ENCODE measurements at places on chromosomes 7 and 10. TPM values are rescaled to one million over a fixed set of nuclear protein-coding genes. Genes with fewer than 3 reads are reported as not detected.

- DNase-seq = no peak
Observed at GRCh38 chr7:92644406-92645113, 54.4 kb upstream of the FAM133B start.

- DNase-seq = no peak
Observed at GRCh38 chr7:133561396-133561795, 308.5 kb downstream of the EXOC4 start.

- no peak for DNase-seq
Observed at GRCh38 chr10:59124187-59124586, 52.3 kb upstream of the PHYHIPL start.

- DNase-seq = peak; percentile 83
Observed at GRCh38 chr10:71766717-71767419, 6.5 kb downstream of the VSIR start.

- DNase-seq = no peak
Observed at GRCh38 chr7:116971869-116972268, 18.6 kb downstream of the ST7 start.

DNA sequence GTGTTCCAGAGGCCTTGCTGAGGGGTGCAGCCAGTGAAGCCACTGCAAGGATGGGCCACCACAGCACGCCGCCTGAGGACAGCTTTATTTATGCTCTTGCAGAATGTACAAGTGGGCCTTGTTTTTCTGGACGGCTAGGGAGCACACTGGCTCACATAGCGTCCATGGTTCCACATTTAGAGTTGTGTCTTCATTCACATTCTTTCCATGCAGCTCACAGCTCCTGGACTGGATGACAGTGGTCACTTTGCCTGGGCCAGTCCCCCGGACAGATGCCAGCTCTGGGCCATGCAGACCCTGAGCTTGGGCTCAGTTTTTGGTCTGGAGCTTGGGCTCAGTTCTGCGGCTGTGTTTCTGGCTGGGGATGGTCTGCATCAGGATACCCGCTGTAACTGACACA, 2.6 kb upstream of the C10orf71 start:
- no peak for DNase-seq

The HBP1 gene
- total RNA-seq = 78.4 TPM

DNA sequence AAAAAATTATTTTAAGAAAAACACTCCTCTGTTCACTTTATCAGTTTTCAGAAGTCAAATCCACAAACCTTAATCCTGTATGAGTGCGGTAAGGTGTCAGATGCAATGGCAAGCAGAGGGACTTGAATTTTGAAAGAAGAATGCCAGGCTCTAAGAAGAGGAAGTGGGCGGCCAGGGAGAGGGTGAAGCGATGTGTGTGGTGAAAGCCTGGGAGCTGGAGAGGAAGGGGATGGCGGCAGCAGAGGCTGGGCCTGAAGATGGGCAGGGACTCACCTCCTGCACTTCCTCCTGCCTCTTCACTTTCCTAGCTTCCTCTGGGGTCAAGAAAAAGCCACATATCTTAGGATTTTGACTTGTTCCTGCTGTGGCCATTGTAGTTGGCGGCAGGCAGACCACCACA, 609.6 kb downstream of the PARD3 start:
- no peak for DNase-seq

DNA sequence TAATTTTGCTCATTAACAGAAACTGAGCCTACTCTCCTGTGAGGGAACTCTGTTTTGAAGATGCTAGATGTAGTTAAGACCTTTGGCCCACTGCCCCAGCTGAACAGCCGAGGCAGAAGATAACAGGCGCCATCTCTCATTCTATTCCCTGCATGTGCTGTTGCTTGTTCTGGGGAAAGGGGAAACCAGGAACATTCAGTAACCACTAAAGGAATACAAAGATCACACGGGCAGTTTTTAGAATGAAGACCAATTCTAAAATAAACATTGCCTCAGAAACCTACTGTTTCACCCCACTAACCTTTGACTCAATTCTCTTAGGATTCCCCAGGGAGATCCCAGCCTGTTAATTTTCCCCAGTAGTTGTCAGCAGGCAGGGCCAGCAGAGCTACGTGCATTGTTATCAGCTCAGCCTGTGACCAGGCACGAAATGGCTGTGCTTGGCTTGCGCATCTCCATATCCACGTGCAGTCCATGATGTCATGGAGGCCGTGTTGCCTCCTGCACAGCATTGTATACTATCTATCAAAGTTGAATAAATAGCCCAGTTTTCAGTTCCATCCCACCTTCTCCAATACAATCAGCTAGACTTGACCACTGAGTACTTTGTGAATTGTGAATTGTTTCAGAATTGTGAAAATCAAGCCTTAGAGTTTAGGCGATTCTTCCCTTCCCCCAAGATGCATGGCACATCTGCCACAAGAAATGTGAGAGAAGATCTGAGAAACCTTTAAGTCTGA, 36.0 kb downstream of the ANK3 start:
- DNase-seq = no peak

The IDI2 gene
- total RNA-seq = not detected

DNA sequence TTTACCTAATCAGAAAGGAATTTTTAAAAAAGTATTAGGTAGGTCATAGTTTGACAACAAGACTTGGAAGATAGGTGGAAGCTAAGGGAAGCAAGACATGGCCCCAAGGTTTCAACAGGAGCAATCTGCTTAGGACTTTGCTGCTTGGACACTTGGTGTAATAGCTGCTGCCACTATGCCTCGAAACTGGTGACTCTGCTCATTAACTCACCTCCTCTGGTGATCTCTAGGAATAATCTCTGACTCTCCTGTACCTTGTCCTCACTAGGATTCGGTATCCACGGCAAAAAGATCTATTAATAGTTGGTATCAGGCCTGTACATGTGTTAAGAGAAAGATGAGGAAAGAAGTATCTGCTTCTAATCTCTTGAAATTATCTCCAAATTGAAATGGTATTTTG, 53.1 kb downstream of the PTEN start:
- no peak for DNase-seq

GRCh38 chr10:83199374-83199773, 939.9 kb upstream of the GHITM start:
- no peak for DNase-seq

DNA sequence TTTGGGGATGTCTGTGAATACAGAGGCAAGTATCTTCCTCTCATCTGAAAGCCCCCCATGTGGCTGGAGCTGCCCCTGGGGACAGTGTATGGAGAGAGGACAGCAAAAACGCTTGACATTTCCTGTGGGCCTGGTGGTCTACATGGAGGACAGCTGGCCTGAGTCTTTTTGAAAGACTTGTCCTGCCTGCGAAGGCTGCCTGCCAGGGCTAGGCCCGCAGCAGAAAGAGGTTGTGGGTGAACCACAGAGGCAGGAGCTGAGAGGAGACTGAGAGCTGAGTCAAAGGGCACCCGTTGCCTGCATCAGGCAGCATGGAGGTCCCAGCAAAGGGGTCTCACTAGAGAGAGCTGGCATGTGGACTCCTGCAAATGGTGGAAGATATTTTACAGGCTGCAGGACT, 66.4 kb downstream of the KAT6B start:
- DNase-seq = no peak

The GRID2IP gene
- total RNA-seq = 0.18 TPM

GRCh38 chr10:73911553-73912004, 647 bp downstream of the PLAU start:
- DNase-seq = no peak

The EVX1 gene
- total RNA-seq = not detected

The FMC1 gene
- 15.2 TPM for total RNA-seq

The CHAT gene
- not detected for total RNA-seq

The NUTM2A gene
- total RNA-seq = 0.89 TPM

- DNase-seq = no peak
Observed at GRCh38 chr7:31647511-31647910, 39.5 kb upstream of the PPP1R17 start.

DNA sequence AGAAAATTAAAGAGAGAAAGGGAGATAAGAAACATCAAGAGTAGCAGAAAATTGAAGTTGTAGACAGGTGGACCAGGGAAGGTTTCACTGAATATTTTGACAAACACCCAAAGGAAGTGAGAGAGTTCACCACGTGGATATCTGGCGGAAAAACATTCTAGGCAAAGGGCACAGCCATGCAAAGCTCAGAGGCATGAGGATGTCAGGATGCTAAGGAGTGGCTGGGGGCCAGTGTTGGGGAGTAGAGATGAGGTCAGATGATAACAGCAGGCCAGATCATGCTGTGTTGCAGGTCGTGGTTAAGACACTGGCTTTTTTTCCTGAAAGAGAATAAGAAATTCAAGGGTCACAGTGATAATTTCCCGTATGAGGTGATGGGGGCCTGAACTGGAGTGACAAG, 181.9 kb downstream of the DGKI start:
- no peak for DNase-seq

DNA sequence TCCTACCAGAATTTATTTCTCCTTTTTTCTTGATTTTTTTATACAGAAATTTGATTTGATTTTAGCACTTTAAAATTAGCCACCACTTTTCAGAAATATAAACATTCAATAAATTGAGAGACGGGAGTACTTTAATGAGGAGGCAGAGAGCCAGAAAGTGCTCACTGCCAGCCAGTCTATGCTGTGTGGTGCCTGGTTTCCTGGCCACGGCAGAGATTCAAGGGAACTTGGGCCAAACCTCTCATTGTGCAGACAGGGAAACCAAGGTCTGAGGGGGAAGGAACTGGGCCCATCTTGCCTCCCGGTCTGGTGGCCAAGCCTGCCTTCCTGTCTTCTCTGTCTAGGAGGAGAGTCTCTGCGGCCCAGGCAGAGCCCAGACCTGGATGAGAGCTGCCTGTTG, 25.9 kb downstream of the ADAMTS14 start:
- DNase-seq = no peak

DNA sequence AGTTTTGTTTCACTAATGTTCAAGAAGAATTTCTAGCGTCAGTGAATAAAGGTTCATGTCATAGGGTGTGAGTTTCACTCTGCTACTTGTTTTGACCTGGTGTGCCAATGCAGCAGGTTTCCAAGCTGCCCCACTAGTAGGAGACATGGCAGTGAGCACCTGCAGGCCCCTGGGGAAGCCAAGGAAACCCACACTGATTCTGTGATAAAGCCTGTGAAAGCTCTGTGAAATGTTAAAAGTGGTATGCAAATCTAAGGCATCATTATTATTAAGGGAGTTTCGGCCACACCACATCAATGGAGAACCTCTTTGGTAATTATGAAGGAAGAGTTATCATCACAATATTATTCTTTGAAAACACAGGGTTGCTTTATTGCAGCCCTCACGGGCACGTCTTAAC, 46.4 kb downstream of the ABCB5 start:
- DNase-seq = no peak

- DNase-seq = no peak
Observed at GRCh38 chr10:128633864-128634540, 507.8 kb upstream of the MKI67 start.

The SRRM3 gene
- 2.9 TPM for total RNA-seq

- peak; percentile 80 for DNase-seq
Observed at GRCh38 chr7:151520419-151521261, 945 bp upstream of the RHEB start.

DNA sequence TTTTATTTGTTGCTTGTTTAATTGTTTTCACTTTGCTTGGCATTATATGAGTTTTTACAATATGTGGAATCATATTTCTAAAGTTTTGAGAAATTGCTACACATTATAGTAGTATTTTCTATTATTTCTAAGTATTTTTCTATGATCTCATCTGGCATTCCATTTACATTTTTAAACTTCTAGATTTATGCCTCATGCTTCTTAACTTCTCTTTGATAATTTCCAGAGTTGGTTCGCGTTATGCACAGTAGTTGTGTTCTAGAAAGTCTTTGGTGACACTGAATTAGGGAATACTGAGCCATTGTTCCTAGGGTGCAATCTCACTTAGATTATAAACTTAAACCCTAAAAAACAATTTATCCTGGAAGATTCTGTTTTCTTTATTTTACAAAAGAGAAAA, 129.2 kb downstream of the GNAI1 start:
- no peak for DNase-seq

The CEP55 gene
- 0.62 TPM for total RNA-seq

The TEX47 gene
- total RNA-seq = not detected

The UCN3 gene
- not detected for total RNA-seq

DNA sequence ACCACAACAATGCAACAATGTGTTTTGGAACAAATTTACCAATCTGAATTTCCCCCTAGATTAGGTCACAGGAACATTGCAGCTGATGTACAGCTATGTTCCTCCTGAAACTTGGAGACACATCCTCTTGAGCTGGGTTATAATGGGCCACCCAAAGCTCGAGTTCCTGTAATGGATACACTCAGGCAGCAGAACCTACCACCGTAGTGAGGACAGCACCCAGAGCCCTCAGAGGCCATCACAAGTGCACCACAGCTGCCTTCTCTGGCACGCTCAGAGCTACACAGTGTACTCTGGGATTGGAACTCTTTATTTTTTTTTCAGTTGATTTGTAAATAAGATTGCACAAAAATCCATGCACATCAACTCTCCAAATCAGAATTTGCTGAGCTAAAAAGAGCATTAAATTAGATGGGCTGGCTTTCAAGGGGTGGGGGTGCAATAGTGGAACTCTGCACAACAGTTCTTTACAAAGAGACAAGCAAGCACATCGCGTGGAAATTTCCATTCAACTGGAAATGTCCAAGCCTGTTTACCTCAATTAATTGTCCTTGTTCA, 56.7 kb downstream of the EGFR start:
- no peak for DNase-seq

GRCh38 chr7:128829391-128830166, 627 bp upstream of the FLNC start:
- no peak for DNase-seq

GRCh38 chr7:124085179-124085578, 52.3 kb upstream of the TMEM229A start:
- no peak for DNase-seq

- no peak for DNase-seq
Observed at GRCh38 chr7:87574630-87575029, 26.1 kb downstream of the ABCB1 start.

- no peak for DNase-seq
Observed at GRCh38 chr10:114526126-114526503, 121.8 kb upstream of the AFAP1L2 start.

The TSPAN15 gene
- 103 TPM for total RNA-seq

- no peak for DNase-seq
Observed at GRCh38 chr7:117630501-117630900, 150.7 kb downstream of the CFTR start.

DNA sequence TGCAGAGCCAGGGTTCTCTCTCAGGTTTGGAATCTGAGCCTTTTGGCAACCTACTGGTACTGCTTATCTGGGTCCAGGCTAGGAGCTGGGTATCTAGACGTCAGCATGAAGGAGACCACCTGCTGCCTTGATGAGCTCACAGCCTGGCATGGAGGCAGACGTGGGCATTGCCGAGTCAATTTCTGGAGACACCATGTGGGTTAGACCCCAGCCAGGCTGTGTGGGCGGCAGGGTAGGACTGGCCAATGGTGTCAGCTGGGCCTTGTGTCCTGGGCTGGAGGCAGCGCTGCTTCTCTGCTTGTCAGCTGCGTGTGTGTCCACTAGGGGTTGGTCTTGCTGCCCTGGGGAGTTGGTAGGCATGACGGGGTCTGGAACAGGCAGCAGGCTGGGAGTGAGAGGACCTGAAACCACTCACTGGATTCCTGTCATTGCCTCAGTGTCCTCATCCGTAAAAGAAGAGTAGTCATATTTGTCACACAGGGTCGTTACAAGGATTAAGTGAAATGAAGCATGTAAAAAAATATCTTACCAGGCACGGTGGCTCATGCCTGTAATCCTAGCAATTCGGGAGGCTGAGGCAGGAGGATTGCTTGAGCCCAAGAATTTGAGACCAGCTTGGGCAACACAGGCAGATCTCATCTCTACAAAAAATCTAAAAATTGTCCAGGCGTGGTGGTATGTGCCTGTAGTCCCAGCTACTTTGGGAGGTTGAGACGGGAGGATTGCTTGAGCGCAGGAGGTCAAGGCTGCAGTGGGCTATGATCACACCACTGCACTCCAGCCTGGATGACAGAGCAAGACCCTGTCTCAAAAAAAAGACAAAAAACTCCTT, 31.7 kb upstream of the ANKRD2 start:
- DNase-seq = no peak

The SEMA4G gene
- total RNA-seq = 15.3 TPM

Data from sciatic nerve (tissue), 2 donors.